ENCODE measurements at places on chromosomes 2 and 18. TPM values are rescaled to one million over a fixed set of nuclear protein-coding genes. Genes with fewer than 3 reads are reported as not detected.

GRCh38 chr18:24306201-24306600 lies 91.4 kb downstream of the OSBPL1A start:
- no peaks in the 10 kb centered on the region for H3K27me3 ChIP-seq
- H3K36me3 ChIP-seq = no peaks in the 10 kb centered on the region
- no peak overlapping the region for H3K4me3 ChIP-seq
- H3K27ac ChIP-seq = no peak overlapping the region
- H3K4me1 ChIP-seq = no peaks in the 10 kb centered on the region
- no peak for DNase-seq

PAIP2B gene
- 54.3 TPM for total RNA-seq

- no peak overlapping the region for H3K4me3 ChIP-seq
- DNase-seq = no peak
- H3K4me1 ChIP-seq = peaks cover 31% of the 10 kb centered on the region
- H3K27ac ChIP-seq = no peak overlapping the region
- no peaks in the 10 kb centered on the region for H3K36me3 ChIP-seq
- H3K27me3 ChIP-seq = no peaks in the 10 kb centered on the region
Observed at GRCh38 chr18:58389745-58390144, 239.1 kb downstream of the ALPK2 start.

- H3K4me1 ChIP-seq = no peaks in the 10 kb centered on the region
- H3K27me3 ChIP-seq = no peaks in the 10 kb centered on the region
- H3K27ac ChIP-seq = no peak overlapping the region
- no peak overlapping the region for H3K4me3 ChIP-seq
- H3K36me3 ChIP-seq = no peaks in the 10 kb centered on the region
Observed at GRCh38 chr2:212227755-212228154, 310.8 kb downstream of the ERBB4 start.

- H3K27ac ChIP-seq = no peak overlapping the region
- peaks cover 15% of the 10 kb centered on the region for H3K27me3 ChIP-seq
- no peaks in the 10 kb centered on the region for H3K36me3 ChIP-seq
- DNase-seq = no peak
Observed at GRCh38 chr18:78525366-78526111, 454.1 kb upstream of the SALL3 start.

GRCh38 chr2:204115137-204116056 lies 178.8 kb downstream of the ICOS start:
- H3K4me3 ChIP-seq = no peak overlapping the region
- H3K4me1 ChIP-seq = peaks cover 37% of the 10 kb centered on the region
- DNase-seq = no peak
- H3K27ac ChIP-seq = peak overlapping the region; percentile 48
- no peaks in the 10 kb centered on the region for H3K36me3 ChIP-seq

DNA sequence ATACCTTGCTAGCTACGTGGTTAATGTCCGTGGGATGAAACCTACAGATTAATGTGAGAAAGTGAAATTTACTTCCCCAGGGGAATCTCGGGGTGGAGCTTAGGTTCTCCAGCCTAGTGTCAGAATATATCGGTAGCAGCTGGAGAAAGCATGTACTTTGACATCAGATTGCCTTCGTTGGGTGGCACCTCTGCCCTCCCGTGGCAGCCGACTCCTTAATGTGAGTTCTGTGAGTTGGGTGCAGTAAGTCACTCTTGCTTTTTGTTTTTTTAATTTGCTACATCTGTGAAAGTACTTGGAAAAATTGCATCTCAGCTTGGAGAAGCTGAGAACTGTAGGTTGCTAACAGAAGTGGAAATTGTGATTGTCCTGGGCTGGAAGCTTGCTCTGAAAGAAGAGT lies 3.6 kb downstream of the KLF11 start:
- H3K36me3 ChIP-seq = peaks cover 55% of the 10 kb centered on the region
- H3K27ac ChIP-seq = no peak overlapping the region
- H3K4me3 ChIP-seq = no peak overlapping the region

GRCh38 chr2:190947711-190948251 lies 66.2 kb downstream of the STAT1 start:
- H3K27ac ChIP-seq = no peak overlapping the region
- no peak for DNase-seq
- no peak overlapping the region for H3K4me3 ChIP-seq

DNA sequence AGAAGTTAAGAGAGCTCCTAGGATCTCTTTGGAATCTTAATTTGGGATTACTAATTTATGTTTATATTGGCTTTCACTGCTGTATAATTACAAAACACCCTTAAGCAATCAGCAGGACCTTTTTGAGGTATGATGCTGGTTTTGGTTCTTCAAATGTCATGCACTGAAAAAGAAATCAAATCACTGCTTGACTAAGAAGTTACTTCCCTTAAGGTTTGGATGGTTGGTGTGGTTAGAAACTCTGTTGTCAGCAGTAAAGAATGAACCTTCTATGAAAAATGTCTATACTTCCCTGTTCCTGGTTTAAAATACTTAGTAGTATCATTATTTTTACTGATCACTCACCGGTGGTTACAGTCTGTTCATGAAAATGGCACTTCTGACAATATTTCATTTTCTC lies 5.5 kb downstream of the COLEC12 start:
- no peak for DNase-seq
- no peak overlapping the region for H3K27ac ChIP-seq
- peaks cover 37% of the 10 kb centered on the region for H3K27me3 ChIP-seq
- H3K4me1 ChIP-seq = peaks cover 13% of the 10 kb centered on the region

WDR12 gene
- total RNA-seq = 47.3 TPM

Data from heart right ventricle (tissue), 16 donors.